ENCODE measurements at places on chromosomes 5 and 9.

DNA sequence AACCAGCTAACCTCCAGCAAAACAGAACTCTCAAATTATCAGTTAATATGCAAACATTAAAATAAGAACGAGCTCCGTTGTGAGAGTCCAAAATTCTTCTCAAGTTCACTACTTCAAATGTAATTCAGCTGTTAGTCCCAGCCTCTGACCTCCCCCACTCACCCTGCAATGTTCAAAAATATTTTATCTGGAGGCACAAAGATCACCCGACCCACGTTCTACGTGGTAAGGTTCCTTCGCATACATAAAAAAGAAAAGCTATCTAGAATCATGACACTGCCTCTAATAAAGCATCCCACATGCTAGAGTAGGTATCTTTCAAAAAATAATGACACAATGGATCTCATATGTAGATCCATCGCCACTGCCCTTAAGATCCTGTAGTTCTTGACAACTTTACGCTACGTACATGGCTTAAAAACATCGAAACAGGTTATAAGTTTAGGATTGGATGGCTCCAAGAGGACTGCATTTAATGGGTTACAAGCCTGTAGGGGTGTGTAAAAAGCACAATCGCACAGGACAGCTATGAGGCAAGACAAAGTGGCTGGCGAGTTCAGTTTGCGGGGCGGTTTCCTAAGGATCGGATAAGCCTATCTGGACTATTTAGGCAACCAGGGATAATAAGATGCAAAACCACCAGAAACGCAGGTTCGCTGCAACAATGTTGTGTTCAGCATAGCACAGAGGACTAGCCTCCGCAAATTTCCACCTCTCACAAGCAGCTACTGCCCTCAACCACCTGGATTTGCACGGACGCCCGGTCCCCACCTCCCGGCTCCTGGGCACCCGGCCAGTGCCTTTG lies 969 bp downstream of the CLK4 start:
- no peak for DNase-seq

- no peak for DNase-seq
These were observed 104.1 kb upstream of the NIPBL start for GRCh38 chr5:36772276-36773140.

GRCh38 chr9:17669206-17669605 lies 90.3 kb downstream of the SH3GL2 start:
- no peak for DNase-seq

DNA sequence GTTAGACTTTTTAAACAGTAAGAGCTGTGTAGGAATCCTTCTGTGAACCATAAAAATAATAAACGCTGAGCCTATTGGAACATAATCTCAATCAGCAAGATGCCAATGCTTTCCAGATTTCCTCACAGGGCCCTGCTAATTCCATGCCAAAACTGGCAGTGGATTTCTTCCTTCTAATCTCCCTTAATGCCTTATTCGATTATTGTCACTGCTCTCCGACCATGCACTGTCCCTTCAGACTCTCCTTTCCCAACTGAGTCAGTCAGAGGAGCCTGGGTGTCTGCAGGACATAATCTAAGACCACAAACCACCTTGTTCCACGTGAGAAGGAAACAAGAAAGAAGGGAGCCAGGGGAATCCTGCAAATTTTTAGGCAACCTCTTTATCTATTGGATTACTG lies at the start of gene GABRA6:
Gene GABRA6 (plus strand): TSS at position 261 of the 400 bp plus-strand sequence. CDS start 269 bp downstream, outside the sequence.
- DNase-seq, result no peak

DNA sequence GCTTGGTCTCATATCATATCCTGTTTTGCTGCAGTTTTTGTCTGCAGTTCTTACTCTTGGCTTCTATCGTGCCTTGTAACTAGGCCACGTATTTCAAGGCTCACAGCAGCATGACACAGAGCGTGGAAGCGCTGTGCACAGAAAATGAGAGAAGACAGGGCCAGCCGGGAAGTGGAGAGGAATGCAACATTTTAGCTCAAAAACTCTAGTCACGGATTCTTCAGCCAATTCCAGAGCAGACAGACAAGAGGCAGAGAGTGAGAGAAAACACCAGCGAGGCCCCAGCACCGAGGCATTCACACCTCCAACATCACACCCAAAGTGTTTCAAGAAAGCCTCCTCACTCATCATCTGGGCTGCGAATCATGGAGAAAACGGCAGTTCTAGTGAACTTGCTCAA lies 160.8 kb downstream of the DNAH5 start:
- no peak for DNase-seq

DNA sequence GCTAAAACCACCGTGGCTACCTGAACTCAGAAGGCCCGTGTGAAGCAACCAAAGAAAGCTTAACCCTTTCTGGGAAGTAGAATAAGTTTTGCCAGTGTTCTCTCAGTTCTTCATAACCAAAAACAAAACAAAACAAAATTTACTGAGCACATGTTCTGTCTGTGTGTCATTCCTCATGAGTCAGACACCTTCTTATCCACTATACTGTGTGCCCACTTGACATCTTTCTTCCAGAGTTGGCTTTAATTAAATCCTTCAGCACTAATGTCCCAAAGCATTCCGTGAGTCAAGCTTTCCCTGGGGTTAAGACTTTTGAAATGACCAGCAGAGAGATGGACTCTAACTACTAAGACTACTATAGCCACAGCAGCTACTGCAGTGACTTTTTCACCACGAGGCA lies 61.3 kb downstream of the GLIS3 start:
- DNase-seq, result no peak

- no peak for DNase-seq
These were observed 196.2 kb downstream of the AOPEP start for GRCh38 chr9:94922691-94923107.

DNA sequence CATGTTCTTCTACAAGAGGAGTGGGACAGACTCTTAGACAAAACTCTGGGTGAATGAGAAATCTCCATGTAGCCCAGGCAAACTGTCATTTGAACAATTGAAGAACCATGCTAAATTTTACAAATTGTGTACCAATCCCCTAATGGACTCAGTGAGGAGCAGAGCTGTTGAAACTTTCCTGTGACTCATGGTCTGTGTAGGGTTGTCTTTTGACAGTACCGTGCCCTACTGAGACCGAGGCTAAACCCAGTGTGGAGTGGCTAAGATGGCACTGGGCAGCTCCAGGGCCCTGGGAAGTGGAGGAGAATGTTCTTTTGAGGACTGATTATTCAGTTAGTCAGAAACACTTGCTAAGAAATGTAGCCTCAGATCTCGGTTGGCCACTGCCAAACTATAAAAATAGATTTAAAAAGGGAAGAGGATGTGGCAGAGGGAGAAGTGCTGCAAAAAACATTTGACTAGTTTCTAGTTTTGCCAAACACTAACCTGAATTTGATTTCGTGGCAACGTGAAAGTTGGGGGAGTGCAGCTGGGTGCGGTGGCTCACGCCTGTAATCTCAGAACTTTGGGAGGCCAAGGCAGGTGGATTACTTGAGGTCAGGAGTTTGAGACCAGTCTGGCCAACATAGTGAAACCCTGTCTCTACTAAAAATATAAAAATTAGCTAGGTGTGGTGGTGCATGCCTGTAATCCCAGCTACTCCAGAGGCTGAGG lies 24.7 kb downstream of the POU4F3 start:
- no peak for DNase-seq

DNA sequence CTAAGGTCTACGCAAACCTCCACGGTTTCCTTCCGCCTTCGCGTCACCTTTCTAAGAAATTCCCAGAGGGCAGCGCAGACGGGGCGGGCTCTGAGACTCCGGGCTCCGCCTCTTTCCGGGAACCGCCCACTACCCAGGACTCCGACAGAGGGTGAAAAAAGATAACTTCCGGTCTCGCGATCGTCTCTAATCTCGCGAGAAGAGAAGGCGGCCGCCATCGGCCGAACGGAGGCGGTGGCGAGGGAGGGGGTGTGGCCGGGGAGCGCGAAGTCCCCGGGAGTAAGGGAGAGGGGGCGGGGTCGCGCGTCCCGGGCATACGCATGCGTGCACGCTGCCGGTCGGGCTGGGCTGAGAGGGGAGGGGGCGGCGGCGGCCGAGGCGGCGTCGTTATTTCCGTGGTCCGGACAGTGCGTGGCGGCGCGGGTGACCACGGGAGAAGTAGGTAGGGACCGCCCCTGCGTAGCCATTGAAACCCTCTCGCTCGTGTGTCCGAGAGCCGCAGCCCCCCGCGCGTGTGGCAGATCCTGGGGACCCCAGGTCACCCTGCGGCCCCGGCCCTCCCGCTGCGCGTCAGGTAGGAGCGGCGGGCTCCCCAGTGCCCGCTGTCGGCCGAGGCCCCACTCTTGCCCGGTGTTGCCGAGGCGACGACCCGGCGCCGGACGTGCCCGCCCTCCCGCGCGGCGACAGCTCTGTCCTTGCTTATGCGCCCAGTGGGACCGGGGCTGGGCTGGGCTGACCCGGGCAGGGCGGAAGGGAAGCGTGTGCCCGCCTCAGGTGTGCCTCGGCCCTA lies at the start of gene NAA35:
Gene NAA35 (plus strand): TSS at position 315 of the 790 bp plus-strand sequence. CDS start 1,014 bp downstream, outside the sequence.
- peak; percentile 94 for DNase-seq

GRCh38 chr5:112772124-112772523 lies 34.4 kb downstream of the APC start:
- no peak for DNase-seq

GRCh38 chr5:2160811-2161210 lies 278.1 kb upstream of the IRX4 start:
- no peak for DNase-seq

GRCh38 chr5:154575546-154576428 lies 97.8 kb upstream of the HAND1 start:
- DNase-seq, result no peak

GRCh38 chr5:35436400-35437057 lies 181.1 kb upstream of the SPEF2 start:
- no peak for DNase-seq

- no peak for DNase-seq
These were observed 30.4 kb upstream of the KLF9 start for GRCh38 chr9:70444904-70445303.

DNA sequence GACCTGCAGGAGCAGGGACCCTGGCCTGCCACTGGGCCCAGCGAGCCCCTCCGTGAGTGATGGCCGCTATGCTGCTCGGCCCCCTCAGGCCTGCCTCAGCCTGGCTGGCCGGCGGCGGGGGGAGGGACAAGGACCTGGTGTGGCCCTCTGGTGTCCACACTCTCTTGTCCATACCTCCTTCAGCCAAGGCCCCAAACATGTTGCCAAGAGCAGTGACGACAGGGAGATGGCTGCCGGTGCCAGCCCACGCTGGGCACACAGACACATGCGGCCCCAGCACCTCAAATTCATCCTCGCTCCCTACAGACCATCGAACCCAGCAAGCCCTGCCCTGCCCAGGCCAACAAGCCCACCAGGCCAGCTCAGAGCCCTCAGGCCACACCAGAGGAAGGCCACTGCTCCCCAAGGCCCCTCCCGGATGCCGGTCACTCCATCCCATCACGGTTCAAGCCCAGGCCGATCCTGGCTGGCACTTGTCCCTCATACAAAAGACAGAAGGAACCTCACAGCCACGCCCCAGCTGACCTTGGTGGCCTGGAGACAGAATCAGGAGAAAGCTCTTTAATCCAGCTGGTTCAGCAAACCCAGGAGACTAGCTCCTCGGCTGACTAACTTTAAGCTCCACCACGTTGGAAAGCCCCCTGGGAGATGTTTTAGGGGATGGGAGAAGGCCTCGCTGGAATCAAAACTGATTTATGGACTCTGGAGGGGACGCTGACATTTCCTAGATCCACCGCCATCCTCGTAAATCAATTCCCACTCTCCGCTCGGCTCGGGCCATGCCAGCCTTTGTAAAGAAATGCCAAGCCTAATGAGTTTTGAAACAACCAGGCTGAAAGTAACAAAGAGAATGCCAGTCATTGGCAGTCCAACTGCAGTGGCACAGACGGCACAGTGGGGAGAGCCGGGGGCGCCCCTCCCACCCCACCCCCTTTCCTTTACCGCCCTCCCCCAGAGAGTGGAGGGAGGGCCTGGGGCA lies 84.9 kb downstream of the VAV2 start:
- no peak for DNase-seq

GRCh38 chr9:87010626-87011025 lies 63.3 kb upstream of the GAS1 start:
- no peak for DNase-seq

DNA sequence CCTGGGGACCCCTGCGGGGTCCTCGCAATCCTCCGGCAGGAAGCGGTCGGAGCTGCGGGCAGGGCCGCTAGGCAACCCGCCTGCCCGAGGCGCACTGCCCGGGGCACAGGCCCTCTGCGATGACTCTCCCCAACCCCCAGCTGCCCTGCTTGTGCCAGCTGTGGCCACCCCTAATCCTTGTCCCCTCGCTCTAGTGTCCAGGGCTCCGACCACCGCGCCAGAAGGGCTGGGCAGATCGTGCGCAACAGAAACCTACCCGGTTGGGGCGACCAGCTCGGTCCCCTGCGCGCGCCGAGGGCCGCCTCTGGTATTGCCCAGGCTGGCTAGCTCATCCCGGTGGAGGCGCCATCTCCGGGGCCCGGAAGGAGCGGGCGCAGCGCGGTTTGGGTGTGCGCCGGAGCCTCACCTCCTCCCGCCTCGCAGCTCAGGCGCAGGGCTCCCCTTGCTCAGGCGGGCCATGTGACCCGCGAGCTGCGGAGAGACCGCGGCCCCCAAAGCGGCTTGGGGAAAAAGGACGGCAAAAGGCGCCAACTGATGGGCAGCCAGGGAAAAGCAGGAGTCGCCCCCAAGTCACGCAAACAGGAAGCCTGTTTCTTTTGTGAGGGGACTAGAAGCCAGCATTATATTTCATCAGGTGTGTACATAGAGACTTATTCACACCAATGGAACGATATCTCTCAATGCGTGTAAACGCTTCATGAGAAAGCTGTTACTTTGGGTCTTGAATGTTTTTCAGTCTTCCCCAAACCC lies 46.8 kb upstream of the RNF20 start:
- no peak for DNase-seq

GRCh38 chr9:70438341-70438928 lies 24.0 kb upstream of the KLF9 start:
- no peak for DNase-seq

GRCh38 chr5:102545175-102545574 lies 46.4 kb upstream of the SLCO6A1 start:
- DNase-seq, result no peak

DNA sequence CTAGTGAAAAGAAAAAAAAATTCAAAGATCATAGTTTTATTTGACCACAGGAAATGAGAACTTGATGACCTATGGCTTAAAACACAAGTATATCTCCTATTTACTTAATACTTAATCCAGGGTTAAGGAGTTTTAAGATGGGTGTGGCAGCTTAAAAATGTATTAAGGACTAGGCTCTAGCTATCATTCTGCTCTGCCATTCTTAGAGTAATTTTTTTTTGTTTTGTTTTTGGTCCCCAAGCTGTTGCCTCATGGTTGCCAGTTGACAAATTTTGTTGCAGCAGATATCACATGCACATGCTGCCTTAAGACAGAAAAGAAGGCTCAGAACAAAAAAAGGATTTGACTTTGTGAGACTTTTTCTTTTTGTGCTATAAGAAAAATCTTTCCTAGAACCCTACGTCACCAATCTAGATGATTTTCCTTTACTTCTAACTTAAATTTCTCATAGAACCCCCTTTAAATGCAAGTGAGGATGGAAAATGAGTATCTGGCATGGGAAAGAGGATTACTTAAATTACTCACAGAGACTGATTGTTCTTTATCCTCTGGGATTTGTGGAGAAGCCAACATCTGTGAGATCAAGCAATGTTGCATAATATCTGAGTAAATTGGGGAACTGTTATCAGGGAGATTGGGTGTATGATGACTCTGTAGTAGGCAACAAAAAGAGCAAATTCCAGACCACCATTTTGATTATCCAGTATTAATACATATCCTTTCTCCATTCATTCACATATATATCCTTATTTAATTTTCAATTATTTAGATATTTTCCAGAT lies 364.7 kb upstream of the CD180 start:
- no peak for DNase-seq
